ENCODE measurements at places on chromosomes 16 and 17.

DNA sequence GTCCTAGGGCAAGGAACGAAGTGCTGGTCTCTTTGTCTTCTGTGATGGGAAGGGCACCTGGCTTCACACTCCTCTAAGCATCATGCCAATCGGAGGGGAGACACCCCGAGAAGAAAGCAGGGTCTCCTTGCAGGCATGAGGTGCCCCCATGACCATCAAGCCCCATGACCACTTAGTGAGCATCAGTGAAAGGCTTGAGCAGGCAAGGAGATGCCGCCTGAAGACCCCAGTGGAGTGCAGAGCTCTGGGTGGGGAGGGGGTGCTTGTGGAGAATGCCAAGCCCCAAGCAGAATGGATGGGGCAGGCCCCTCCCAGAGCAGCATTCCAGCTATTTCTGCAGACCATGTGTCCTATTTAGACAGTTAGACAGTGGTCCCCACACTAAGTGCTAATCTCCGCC is 232.7 kb upstream of the TNRC6C start:
- H3K4me3 ChIP-seq = no peak overlapping the region
- H3K27me3 ChIP-seq = peaks cover 2% of the 10 kb centered on the region
- peaks cover 2% of the 10 kb centered on the region for H3K4me1 ChIP-seq
- H3K27ac ChIP-seq = no peak overlapping the region

- peak; percentile 87 for DNase-seq
- H3K4me1 ChIP-seq = peaks cover 9% of the 10 kb centered on the region
- no peaks in the 10 kb centered on the region for H3K36me3 ChIP-seq
- H3K27me3 ChIP-seq = peaks cover 14% of the 10 kb centered on the region
These were observed at the start of gene SPECC1 for GRCh38 chr17:20009302-20010098. TSS of gene SPECC1 (plus strand) at chr17:20009359. CDS start at chr17:20096652, 87,293 bp downstream.

- H3K4me3 ChIP-seq = no peak overlapping the region
- no peaks in the 10 kb centered on the region for H3K27me3 ChIP-seq
- no peak for DNase-seq
- H3K36me3 ChIP-seq = peaks cover 7% of the 10 kb centered on the region
These were observed 44.5 kb downstream of the VMP1 start for GRCh38 chr17:59751955-59752413.

DNA sequence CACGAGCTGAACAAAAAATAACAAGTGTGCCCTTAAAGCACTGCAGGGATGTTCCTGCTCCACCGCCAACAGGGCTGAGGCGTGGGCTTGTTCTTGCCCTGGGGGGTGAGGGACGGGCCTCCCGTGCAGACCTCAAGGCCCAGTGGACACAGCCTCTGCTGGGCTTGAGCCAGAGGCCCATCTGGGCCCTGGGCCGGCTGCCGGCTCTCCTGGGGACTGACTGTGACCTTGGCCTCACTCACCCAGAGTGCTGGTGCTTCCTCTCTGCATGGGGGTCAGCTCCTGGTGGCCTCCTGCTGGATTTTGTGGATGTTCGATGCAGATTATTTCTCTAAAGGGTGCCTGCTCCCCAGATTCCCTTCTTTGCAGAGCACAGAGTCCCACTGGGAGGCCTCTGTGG is 54.2 kb upstream of the CDR2 start:
- peaks cover 5% of the 10 kb centered on the region for H3K36me3 ChIP-seq
- H3K4me3 ChIP-seq = no peak overlapping the region
- no peak overlapping the region for H3K27ac ChIP-seq

- H3K27me3 ChIP-seq = no peaks in the 10 kb centered on the region
- peak; percentile 20 for DNase-seq
- peaks cover 4% of the 10 kb centered on the region for H3K4me1 ChIP-seq
- H3K27ac ChIP-seq = no peak overlapping the region
- H3K4me3 ChIP-seq = no peak overlapping the region
These were observed 3.5 kb downstream of the MPO start for GRCh38 chr17:58277107-58277801.

DNA sequence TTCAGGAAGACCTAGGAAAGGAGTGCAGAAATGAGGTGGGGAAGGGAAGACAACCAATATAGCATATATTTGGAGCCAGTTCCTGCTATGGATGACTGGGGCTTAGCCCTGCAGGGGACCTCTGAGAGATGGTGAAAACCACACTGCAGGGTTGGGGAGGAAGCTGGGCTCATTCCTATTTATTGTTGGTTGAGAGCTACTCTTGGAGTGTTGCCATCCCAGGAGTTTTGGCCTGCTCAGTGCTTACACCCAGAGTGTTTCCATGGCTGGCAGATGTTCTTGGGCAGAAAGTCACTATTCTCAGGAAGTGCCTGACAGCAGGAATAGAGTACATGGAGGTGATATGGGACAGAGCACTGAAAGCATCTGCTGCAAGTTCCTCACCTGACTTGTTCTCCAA is 145.8 kb downstream of the SPACA3 start:
- H3K27me3 ChIP-seq = peaks cover 9% of the 10 kb centered on the region
- H3K4me1 ChIP-seq = no peaks in the 10 kb centered on the region
- DNase-seq = no peak

DNA sequence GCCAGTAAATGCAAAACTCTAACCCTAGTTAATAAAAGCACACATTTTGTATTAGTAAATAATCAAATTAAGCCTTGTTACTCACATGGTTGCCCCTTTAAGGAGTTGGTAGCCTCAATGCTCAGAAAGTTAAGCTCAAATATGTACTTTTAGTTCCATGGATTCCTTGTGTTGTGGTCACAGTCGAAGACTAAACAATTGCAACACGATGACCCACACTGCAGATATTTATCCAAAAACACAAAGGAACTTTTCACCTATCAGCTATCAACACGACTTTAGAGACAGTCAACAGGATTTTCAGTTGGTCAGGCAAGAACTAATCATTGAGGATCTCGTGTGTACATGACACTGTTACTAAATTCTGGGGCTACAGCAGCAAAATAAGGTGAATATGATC is 47.4 kb upstream of the NUDT7 start:
- H3K4me1 ChIP-seq = no peaks in the 10 kb centered on the region
- H3K27ac ChIP-seq = no peak overlapping the region
- no peak overlapping the region for H3K4me3 ChIP-seq
- no peak for DNase-seq
- H3K36me3 ChIP-seq = no peaks in the 10 kb centered on the region

All from immature natural killer cell (primary cell).